Upper lobe of left lung (tissue), 6 donors: ENCODE measurements at places on chromosomes 3 and 15. TPM values are rescaled to one million over a fixed set of nuclear protein-coding genes. Genes with fewer than 3 reads are reported as not detected.

LRRC3B gene
- total RNA-seq = not detected

CPLX3 gene
- not detected for total RNA-seq

ITIH3 gene
- 2.1 TPM for total RNA-seq

DNA sequence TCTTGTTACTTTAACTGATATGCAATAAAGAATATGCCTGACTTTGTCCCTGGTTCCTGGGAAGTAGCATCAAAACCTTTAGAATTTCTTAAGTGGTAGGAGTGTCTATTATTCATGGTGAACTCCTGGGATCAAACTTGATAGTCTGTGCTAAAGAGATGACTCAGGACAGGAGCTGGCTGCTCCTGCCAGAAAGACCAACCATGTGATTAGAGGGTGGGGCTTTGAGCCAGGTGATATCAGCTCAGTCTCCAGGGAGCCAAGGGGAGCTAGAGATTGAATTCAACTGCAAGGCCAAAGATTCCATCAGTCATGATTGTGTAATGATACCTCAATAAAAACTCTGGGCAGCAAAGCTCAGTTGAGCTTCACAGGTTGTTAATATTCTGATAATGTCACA lies 20.6 kb upstream of the TMC3 start:
- no peak for DNase-seq

GRCh38 chr15:78449220-78449999 lies 11.4 kb downstream of the IREB2 start:
- no peak for DNase-seq

DNA sequence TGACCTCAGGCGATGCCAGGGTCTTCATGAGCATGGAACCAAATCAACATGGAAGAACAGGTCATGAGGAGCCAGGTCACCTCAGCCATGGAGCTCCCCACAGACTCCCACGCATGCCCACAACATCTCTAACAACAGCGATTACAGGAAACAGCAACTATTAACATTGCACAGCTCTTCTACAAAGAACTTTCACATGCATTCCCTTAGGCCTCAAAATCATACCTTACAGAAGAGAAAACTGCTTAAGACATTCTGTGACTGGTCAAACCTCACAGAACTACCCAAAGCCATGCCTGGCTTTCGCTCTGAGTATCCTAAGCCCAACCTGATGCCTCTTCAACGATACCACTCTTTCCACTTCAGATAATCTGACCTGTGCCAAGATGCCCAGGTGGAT lies 117.8 kb downstream of the OXNAD1 start:
- DNase-seq = no peak

DNA sequence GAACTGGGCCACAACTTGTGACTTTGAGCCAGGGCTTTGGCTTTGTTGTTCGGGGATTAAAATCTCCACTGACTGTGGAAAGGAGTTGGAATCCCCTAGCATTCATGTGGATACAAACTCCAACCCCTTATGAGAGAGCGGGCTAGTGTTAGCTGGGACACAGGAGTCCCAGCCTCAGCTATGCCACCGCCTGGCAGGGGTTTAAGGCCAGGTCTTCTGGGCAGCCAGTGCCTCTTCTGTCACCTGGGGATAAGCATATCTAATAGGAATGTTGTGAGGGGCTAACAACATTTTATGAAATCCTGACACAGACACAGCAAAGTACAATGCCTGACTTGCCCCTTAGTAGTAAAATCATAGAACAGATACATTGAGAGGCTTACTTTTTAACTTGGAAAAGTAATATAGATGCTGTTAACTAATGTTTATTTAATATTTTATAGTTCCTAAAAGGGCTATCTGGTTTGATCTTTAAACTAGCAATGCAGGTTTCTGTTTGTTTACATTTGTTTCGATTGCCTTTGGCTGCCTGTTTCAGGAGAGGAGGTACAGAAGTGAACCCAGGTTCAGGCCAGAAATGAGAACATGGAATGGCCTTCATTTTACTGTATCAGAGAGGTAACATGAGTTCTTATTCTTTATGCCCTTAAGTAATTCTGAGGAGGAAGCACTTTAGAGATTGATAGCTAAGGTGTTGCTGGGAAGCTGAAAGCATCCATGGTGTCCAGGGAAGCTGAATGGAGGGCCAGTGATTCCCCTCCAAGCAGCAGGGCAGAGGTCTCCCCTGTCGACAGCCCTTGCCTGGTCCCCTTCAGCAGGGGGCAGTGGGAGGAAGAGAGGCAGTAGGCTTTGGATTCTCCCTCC lies 8.7 kb downstream of the GPR160 start:
- DNase-seq = no peak

- no peak for DNase-seq
These were observed 241.6 kb upstream of the KBTBD8 start for GRCh38 chr3:66756468-66757036.

DNA sequence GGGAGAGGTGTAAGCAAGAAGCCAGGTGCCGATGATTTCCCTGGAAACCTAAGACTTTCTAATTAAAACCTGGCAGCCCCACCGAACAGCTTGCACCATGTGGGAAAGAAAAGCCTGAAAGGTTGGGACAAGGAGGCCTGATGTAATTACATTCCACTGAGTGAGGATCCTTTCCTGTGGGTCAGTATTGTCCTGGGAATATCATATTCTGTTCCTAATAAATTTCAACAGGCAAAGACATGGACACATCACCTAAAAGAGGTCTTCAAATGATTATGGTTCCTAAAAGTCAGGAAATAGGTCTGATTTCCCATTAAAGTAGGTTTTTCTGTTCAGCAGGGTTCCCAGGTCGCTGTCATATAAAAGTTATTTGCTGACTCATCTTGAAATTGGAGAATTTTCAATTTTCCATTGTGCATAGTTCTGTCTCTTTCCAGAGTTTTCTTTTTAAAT lies 58.5 kb downstream of the DUT start:
- no peak for DNase-seq

GRCh38 chr3:136194409-136195257 lies 1.5 kb downstream of the MSL2 start:
- no peak for DNase-seq
